Muscle of back (tissue), 13 donors: ENCODE measurements at places on chromosomes 2 and 18. TPM values are rescaled to one million over a fixed set of nuclear protein-coding genes. Genes with fewer than 3 reads are reported as not detected.

DNA sequence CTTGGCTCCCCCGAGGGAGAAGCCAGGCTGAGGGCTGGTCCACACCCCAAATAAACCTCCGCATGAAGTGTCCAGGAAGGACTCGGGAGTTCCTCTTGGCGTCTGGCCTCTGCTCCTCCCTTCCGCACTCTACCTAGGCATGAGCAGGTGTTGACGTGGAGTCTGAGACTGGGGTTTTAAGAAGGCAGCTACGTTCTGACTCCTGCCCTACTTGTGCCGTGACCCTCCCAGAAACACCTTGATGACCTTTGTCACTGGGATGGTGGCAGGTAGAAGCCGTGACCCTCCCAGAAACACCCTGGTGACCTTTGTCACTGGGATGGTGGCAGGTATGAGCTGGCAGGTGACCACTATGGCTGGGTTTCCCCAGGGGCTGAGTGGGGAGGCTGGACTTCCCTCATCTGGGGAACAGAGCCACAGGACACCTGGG is 54.8 kb downstream of the HS6ST1 start:
- no peak for DNase-seq

DNA sequence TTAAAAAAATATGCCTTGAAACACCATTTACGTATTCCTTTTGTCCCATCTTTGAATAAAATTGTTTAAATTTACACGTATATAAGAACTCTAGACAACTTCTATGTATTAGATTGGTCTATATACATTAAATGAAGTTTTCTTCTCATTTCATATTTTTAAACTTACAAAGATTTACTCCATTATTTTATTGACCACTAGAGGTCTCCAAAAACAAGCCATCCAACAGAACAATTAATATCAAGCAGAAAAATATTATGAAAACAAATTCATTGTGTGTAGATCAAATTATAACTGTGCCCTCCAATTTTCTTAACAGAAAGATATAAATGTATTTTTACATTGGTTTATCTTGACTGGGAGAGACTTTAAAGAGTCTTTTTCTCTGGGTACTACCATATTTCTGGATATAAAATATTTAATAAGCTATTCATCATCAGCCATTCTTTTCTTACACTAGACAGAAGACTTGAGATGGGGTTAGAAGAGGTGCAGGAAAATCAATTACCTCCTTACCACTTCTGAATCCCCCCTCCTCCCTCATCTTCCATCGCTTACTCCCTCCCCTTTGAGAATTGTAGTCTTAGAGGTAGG is 66.5 kb downstream of the DPP4 start:
- no peak for DNase-seq

DNA sequence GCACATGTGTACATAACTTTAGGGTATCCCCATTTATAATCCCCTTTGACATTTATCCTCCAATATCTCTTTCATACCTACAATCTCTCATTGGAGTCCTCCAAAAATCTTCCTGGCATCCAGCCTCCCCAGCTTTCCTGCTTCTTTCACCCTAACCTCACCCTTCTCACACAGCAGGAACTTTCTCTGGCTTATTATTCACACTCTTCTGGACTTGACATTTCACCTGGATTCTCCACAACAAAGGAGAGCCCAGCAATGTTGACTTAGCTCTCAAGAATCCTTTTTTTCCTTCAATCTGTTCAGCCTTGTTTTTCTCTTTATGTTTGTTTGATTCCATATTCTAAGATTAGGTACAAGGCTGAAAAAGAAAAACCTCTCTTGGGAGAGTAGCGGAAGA is 783.6 kb upstream of the ACVR2A start:
- no peak for DNase-seq

Gene ST8SIA5
- 7.3 TPM for polyA plus RNA-seq

Gene MPHOSPH10
- polyA plus RNA-seq = 33.6 TPM

Gene ACVR1C
- polyA plus RNA-seq = 0.07 TPM

Gene ALPG
- not detected for polyA plus RNA-seq

Gene NTSR2
- polyA plus RNA-seq = not detected
